ENCODE measurements at places on chromosomes 5 and 9.
A peak's percentile ranks its signal among the peaks of the same experiment; 100 is the strongest.

DNA sequence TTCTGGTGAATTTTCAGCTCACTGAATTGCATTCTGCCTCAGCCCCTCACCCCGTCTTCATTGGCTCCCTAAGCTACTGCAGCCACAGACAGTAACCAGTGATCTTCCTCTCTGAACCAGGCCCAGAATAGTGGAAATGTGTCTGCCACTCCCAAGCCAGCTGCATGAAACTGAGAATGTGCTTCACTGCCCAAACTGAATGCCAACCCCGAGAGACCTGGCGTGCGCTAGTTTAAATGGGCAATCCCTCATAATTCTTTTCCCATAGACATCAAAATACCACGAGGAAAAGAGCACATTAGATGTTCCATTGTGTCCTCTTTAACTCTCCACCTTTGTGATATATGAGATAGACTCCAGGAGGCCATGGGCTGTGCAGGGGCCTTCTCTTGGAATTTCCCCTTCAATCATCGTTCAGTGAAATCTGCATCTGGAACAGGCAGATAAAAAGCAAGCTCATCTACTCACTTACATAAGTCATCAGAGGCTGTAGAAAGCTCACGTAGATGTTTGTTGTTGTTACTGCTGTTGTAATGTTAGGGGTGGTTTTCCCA lies 320.2 kb downstream of the NFIB start:
- no peak for DNase-seq

- no peak for DNase-seq
Observed at GRCh38 chr9:68710111-68710471, 5.1 kb downstream of the PIP5K1B start.

GRCh38 chr9:110143485-110143884 lies 64.5 kb downstream of the C9orf152 start:
- no peak for DNase-seq

DNA sequence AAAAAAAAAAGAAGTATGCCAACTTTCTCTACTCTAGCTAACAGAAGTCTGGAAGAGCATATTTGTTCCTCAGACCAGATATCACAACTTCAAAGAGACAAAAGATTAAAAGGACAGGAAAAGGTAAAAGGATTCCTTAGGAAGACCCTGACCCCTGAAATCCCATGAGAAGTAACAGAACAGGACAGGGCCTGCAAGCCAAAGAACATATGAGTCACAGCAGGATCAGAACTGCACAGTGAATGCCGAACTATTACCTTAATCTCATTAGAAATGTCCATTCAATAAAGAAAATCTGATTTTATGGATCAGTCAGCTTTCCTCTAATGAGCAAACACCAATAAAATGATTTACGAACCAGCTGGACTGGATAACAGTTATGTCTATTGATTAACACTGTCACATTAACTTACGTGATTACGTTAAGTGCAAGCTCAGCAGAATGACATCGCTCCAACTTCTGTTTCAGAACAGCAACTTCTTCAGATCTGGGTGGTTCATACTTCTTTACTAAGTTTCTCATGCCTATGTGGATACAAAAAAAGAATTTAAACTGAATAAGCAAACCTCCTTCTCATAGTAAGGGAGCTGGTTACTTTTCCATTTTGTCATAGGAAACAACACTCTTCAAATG lies 13.6 kb downstream of the CCNH start:
- DNase-seq = peak; percentile 17

Data from suppressor macrophage (primary cell).